Stimulated activated CD4-positive, alpha-beta T cell treated with anti-CD3 and anti-CD28 coated beads, Interleukin-1b, Interleukin-23, amount 100 ng/mL, for 1 hour (primary cell): ENCODE measurements at places on chromosomes 4 and X.

DNA sequence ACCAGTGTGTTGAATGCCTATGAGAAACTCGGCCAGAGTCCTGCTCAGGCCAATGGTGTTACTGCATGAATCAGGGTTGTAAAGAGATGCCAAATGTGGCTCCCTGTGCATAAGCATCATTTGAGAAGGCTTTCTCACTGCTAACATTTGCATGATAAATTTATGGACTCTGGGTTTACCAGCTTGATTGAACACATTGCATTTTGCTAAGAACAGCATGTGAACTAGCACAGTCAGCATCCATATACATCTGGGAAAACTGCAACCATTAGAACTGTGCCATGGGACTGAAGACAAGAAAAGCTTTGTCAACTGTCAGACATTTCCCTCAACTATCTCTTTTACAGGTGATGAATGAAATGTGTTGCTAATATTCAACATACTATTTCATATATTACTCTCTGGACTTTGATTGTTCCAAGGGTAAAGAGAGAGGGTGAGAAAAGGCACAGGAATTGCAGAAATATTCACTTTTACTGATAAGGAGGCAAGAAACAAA is 1427.4 kb upstream of the ADGRL3 start:
- no peak for DNase-seq

DNA sequence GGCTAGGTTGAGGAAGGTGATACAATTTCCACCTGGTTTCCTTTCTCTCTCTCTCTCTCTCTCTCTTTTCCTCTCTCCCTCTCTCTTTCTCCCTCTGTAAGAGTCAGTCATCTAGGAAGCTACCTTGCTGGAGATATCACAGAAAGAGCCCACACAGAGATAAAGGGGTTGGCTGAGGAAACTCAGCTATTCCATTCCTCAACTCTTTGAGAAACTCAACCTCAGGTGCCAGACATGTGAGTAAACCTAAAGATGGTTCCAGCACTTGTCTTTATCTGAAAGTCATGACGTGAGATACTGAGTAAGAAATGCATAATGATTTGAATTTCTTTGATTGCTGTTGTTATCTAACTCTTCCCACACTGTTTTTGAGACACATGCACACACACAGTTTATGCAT is 564.0 kb downstream of the SPOCK3 start:
- DNase-seq: no peak

- no peak for DNase-seq
These were observed 53.1 kb downstream of the TIGD2 start for GRCh38 chr4:89164400-89164799.

- DNase-seq: no peak
These were observed 7.9 kb upstream of the GPM6B start for GRCh38 chrX:13824746-13825145.

DNA sequence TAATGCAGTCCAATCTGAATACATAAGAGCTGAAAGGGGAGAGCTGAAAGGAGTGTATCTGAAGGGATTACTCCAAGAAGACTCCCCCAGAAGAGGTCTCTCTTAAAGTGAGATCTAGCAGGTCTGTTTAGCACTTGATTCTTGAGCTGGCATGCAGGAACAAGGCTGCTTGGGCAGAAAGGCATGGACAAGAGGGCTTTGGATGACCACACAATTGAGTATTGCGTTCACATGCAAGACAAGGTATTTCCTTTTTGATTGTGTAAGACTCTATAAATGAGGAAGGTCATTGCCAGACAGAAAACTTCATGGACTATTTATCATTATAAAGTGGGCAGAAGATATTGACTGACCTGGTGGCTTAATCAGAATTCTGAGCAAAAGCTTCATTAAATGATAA is 145.5 kb upstream of the AFF2 start:
- no peak for DNase-seq

- DNase-seq: no peak
These were observed 14.1 kb upstream of the SEC24D start for GRCh38 chr4:118849867-118850487.

- DNase-seq: no peak
These were observed 98.2 kb upstream of the HHIP start for GRCh38 chr4:144547678-144548298.

DNA sequence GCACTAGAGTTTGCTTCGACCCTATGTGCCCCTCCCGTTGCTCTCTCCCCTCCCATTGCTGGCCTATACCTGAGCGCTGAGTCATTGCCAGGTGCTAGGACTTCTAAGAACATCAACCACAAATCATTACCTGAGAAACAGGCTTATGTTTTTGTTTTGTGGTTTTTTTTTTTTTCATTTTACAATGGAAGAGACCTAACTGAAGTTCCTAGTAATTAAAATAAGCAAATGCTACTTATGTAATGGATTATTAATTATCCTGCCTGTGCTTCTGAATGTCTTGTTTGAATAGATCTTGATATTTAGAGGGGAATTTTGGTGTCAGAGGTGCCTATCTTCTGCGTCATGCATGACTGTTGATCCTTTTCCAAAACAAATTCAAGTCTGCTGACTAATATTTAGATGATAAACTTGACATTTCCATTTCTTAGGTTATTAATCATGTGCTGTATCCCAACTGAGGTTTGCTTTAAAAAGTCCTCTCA is 275.4 kb upstream of the CPEB2 start:
- DNase-seq: no peak

DNA sequence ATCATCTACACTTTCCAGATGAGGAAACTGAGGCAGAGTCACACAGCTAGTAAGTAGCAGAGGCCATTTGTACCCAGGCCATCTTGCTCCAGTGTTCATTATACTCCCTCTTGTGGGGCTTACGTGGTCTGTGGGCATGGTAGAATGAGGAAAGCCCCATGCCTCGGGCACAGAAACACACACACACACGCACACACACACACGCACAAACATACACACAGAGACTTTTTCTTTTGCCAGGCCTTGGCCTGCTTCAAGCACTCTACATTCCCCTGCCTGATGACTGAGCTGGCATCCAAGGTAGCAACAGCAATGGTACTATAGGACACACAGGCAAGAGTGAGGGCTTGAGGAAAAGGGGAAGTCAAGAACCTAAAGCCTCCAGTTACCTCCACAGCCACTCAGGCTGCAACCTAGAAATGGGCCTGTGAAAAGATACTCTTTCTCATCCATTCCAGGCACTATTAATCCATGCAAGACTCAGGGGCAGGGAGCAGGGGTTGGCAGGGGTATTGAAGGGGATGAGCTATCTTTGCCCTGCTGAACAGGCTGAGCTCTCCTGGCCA is 43.6 kb downstream of the STARD8 start:
- DNase-seq: no peak
